WTC11 (cell line): ENCODE measurements at places on chromosomes 5 and 9.

DNA sequence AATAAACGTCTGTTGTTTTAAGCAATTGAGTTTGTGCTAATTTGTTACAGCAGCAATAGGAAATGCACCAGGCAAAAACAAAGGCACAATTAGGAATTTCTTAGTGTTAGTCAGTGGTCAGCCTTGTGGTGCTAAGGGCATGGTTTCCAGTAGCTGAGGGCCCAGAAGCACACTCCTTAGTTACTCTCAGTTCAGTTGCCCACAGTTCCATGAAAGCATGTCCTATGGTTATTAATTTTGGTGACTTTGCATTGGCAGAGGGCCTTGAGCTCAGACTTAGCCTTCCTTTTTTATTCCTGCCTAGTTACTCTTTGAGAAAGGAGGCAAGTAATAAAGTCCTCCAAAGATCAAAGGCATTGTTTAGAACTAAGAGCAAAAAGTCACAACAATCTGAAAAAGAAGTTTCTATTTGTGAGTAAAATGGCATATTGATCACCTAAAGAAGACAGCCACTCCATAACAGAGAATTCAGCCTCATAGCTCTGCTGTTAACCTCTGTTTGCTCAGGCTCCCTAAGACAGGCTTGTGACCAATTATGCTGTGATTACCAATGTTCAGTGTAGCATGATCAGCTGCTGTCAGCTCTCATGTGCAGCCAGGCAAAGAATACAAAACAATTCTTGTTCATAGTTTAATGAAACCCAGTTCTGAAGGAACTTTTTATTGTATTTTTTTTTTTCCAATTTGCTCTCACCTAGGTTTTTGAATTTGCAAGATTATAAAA lies 57.0 kb upstream of the MROH2B start:
- no peak for DNase-seq

- no peak for DNase-seq
These were observed 439.0 kb downstream of the ENC1 start for GRCh38 chr5:74201334-74202081.

DNA sequence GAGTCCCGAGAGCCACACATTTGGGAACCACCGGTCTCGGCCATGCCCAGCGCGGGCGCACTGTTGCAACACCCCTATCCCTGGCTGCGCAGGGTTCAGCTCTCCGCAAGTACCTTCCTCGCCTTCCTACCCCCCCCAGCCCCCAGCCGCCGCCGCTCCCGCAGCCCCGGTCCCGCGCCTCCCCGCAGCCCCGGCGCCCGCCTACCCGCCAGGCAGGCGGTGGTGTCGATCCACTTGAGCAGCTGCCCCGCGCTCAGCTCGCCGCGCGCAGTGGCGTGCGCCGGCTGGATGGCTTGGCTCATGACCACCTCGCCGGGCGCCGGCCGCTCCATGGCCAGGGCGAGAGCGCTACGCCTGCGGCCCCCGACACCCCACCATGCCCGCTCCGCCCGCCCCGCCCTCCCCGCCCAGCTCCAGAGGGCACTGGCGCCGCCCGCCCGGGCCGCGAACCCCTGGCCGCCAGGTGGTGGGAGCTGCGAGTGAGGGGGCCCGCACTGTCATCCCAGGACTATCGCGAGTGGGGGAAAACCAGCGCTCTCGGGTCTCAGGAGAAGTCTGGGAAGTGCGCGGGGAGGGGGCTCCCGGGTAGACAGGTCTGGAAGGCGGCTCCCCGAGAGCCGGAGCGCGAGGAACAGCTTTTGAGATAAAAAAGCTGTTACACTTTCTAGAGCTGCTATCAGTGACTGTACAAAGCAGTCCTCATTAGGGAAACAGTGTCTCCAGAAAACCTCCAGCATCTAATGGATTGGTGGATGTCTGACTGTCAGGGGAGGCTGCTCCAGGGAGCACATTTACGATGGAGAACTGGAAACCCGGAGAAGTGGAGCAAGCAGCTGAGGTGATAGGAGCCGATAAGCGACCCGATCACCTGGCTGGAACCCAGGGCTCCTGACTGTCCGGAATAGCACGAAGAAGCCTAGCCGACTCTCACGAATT lies at the start of gene ACOT12:
ACOT12 (minus strand) TSS at position 352 of the 936 bp plus-strand sequence; CDS start at position 332, 20 bp downstream.
- DNase-seq, result peak; percentile 59

DNA sequence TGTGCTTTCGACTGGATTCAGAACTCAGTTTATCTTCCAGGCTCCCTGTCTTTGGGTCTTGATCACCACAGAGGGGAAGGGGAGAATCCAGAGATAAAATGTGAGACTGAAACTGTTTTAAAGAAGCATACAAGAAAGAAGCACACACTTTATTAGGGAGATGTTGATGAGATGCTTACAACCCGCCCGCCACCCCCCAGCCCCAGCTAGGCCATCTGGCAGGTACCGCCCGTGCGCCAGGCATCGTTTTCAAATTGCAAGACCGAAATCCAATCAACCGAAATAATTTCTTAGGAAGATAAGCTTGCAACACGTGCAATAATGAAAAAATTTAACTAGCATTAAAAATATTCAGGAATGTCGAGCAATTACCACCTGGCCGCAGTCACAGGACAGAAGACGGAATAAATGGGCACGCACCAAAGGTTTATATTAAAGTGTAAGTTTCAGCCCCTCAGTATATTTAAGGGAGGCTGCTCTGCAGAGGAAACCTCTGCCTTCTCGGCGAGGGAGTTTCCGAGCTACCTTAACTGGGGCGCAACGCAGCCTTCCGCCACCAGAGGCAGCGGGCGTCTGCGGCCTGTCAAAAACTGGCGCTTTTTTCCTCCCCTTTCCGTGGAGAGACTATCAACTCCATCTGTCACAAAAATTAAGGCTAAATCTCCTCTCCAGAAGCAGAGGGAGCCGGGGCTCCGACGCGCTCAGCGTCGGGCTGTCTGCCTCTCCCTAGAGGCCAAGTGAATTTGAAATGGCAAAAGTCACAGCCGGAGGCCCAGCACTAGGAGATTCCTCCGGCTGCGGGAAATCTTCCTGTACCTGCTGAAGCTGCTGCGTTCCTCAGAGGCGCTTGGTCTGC lies 996 bp upstream of the GAS1 start:
- DNase-seq, result peak; percentile 80

DNA sequence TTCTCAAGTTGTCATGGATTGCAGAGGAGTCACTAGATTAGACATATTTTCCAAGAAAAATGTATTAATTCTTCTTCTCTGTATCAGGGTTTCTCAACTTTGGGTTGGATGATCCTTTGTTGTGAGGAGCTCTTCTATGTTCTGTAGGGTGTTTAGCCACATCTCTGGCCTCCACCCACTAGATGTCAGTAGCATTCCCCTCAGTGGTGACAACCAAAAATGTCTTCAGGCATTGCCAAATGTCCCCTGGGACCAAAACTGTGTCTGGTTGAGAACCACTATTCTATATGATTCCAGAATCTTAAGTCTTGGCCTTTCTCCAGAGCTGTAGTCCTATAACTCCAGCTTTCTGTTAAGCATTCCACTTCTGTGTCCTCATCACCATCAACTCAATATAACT lies 220.9 kb downstream of the KIAA0825 start:
- no peak for DNase-seq

GRCh38 chr5:83608122-83608521 lies 112.5 kb downstream of the HAPLN1 start:
- peak; percentile 63 for DNase-seq

DNA sequence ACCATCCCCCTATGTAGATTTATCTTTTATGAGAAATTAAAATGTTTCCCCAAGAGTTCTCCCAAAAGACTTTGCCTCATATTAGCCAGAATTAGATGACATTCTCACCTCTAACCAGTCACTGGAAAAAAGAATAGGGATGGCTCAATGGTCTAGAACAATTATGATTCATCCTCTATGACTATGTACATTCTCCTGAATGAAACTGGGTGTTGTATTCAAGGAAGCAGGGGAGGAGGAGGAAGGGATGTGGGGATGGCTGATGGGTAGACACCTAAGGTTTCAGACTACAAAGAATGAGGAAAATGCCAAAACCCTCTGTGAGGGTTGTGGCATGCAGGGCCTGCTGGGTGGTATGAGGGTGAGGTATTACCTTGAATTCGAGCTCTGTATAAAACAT lies 49.5 kb upstream of the BRINP1 start:
- DNase-seq, result no peak

GRCh38 chr5:147306351-147306750 lies 71.5 kb downstream of the STK32A start:
- DNase-seq, result no peak

DNA sequence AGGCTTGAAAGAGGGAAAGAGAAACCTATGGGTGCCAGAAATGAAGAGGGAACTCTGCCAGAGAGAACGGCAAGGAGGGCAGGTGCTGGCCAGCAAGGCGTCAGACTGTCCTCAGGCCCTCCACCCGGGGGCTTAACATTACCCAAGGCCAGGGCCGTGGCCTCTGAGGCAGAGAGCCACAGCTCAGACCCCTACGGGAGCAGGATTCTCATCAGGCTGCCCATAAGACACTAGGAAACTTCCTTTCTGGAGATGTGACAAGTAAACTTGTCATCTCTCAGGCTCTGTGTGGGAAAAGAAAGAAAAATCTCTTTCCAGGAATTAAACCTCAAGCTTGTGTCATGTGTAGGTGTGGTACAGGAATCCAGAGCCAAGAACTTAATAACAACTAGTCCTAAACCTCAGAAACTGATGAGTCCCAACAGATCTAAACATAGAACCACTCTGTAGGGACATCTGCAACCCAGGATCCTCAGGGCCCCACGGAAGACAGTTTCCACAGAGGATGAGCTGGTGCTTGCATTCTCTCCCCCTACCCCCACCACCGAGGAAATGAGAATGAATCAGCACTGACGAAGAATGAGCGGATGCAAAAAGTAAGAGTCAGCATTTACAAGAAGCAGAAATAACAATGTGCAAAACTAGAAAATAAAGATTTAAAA lies 74.3 kb downstream of the DCP2 start:
- DNase-seq, result no peak

DNA sequence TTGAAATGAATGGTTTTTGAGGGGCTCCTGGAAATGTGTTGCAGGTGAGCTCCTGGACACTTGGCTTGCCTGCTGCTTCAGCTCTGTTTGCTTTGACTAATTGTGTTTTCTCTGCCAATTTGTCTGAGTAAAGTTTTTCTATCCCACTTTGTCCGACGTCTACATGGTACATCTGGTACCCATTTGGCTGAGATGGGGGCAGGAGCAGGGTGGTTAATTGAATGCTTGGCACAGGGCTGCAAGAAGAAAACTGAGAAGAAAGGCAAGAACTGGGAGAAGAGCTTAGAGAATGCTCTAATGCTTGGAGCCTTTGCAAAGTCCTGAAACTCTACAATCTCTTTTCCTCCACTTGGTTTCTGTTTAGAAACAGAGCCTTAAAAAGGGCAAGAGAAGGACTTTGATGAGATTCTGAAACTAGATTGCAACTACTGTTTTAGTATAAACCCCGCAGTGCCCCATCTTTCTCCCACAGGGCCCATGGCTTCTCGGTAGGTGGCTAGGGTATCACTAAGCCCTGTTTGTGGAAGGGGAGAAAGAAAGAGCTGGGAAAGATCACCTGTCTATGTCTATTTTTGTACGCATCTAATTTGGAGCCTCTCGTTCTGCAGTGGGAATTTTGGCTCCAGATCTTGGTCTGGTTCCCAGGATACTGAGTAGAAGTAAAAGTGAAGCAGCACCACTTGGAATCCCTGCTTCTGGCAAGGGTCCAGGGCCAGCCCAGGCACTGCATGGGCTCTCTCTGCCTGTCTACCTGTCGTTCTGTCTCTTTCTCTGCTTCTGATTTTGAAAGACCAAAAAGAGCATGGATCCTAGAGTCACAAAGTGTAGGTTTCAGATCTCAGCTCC lies 214.4 kb downstream of the SEMA6A start:
- DNase-seq, result no peak

DNA sequence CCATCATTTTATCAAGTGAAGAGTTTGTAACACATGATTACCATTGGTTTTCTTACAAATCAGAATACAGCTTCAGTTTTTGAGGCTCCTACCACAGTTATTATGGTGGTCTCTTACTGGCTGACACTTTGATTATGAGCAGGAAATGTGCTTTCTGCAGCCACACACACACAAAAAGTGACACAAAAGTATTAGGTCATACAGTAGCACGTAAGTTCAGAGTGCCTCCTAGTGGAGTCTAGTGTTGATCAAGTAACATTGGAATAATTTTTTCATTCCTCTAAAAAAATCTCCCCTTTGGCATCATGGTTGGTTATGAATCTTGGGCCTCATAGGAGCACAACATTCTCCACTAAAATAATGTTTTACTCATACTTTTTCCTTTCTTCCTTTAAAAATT lies 37.6 kb downstream of the PAM start:
- no peak for DNase-seq

DNA sequence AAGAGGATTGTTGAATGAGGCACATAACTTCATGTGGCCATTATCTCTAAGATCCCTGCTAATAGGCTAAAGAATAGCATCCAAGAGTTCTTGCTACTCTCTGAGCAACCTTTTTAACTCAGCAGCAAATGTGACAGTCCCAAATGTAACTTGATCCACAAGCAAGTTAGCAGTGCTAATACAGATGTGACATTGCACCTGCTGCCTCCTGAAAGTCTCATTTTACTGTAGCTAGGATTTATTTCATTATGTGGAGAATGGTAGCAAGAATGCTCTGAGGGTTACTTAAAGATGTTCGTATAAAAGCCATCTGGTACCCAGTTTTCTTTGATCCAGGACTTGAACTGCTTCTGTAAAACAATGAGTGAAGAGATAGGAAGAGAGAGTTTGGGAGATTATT lies 45.8 kb downstream of the CDH10 start:
- DNase-seq, result no peak

DNA sequence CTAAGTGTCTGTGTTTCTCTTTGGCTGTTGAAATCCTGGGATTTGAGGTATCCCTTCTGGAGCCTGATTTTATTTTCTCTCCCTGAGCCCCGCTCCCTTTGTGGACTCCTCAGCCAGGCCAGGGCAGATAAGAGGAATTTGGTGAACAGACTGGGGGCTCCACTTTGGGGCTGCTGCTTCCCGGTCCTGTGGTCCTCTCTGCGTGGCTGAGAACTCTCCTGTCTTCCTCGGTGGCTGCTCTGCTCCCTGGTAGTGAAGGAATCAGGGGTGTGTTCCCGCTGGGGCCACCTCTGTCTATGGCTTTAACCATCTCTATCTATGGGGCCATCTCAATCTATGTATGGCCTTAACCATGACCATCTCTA lies 71.7 kb upstream of the SH3PXD2B start:
- no peak for DNase-seq
